ENCODE measurements at places on chromosomes 12 and 14.

GRCh38 chr12:27185234-27186021 lies 58.7 kb upstream of the STK38L start:
- DNase-seq: no peak

DNA sequence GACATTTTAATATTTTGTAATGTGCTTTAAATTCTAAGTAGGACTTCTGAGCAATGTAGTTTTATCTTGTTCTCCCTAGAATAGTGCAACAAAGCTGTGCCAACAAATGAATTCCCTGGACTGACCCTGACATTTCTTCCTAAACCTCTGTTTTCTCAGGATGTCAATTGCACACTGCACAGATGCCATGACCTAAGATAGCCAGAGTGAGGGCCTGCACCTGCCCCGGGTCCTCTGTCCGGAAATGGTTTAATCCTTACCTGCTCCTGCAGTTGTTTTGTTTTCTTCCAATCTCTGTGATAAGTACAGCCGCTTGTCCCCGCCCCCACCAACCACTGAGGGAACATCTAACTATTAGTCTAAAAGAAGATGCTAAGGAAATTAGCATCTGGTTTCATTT lies 831.5 kb downstream of the GALC start:
- no peak for DNase-seq

DNA sequence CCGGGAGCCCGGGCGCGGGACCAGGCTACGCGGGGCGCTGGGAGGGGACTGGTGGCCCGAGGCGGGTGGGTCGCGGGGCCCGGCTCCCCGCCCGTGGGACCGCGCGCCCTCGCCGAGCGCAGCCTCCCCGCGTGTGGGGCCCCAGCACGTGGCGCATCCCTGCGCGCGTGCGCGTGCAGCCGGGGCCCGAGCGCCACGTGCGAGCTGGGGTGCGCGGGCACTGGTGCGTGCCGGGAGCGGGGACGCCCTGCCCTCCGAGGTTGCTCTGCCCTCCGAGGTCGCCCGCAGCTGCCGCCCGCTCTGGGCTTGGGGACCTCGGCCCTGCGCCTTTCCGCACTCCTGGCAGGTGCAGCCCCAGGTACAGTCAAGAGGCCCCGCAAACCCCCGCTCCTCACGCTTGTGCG lies 365 bp upstream of the CCDC88C start:
- no peak for DNase-seq

DNA sequence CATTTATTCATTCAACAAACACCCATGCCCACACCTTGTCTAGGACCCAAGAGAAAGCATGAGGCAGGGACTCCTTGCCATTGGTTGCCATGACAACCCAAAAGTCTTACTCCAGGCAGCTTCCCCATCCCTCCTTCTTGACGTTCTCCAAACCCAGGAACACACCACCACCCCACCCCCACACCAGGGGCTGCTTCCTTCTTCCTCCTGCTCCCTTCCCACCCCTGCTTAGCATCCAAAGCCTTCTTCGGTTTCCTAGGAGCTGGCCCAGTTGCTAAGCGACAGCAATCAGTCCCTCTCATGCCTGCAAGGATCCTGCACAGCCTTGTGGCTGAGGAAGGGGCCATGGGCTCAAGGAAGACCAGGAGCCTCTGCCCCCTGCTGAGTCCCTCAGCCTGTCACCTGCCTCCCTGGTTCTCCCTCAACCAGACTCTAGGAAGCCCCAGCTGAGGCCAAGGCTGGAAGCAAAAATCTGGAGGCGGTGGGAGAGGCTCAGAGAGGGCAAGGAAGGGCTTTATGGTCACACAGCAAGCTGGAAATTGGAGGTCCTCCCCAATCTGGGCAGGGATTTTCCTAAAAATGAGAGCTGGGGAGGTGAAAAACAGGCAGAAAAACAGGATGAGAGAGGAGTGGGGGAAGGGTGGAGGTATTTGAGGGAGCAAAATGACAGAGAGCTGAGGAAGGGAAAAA lies 15.4 kb downstream of the RASAL1 start:
- DNase-seq: no peak

DNA sequence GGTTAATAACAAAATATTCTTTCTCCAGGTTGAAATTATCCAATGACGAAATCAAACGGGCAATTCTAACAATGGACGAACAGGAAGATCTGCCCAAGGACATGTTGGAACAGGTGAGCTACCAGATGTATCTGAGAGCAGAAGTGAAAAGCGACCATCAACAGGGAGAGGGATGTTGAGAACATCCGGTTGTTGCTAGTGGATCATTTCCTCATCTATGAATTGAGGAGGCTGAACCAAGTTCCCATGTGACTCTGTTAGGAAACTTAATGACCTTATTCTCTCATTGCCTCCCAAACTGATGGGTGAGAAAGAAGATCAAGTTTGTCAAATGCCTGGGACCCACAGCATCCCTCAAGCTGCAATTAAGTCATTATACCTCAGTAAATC lies 117.7 kb downstream of the GPR135 start:
- DNase-seq: no peak

DNA sequence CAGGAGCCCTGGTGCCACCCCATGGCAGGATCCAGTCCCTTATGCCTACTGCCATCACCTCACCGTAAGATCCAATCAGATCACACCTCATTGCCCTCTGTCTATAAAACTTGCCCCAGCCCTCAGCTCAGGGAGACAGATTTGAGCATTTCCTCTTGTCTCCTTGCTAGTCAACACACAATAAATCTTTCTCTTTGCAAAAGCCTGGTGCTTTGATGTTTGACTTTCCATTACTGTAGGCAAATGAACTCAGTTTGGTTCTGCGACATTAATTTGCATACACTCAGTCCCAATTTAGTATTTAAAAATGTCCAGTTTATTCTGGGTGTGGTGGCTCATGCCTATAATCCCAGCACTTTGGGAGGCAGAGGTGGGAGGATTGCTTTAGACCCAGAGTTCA lies 188.4 kb downstream of the AEBP2 start:
- no peak for DNase-seq

- no peak for DNase-seq
Observed at GRCh38 chr14:75979071-75979571, 2.7 kb downstream of the TGFB3 start.

DNA sequence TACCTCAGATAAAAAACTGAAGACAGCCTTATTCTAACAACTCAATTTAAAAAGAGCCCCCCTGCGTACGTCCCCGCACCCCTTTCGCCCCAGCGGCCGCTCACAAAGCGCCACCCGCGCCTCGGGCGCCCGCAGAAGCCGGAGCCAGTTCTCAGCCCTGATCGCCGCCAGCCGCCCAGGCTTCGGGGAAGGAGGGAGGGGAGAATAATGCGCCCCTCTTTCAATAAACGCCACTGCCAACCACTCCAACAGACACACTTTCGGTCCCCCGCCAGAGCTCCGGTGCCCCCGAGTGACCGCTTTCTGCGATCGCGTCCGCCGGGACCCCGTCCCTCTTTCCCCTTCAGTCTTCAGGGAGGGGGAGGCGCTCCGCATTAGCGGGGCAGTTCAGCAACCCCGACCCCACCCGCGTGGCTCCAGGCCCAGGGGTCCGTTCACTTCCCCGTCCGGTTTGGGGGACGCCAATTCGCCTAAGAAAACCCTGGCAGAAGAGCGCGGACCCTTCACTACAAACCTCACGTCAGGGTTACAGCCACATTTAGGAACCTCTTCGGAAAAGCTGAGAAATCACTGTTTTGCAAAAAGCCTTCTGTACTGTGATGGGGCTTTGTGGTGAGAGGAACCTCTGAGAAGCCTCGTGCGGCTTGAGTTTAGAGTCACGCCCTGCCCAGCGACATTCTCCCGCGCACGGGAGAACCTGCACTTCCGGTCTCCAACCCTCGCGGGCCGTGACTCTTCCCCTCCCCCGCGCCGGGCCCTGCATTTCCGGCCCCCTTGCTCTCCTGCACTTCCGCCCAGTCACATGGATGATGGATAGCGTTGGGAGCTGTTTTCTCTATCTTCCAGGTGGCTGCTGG lies 18.7 kb downstream of the FOXG1 start:
- DNase-seq: no peak

- DNase-seq: no peak
Observed at GRCh38 chr12:124582108-124582424, 14.7 kb upstream of the NCOR2 start.

DNA sequence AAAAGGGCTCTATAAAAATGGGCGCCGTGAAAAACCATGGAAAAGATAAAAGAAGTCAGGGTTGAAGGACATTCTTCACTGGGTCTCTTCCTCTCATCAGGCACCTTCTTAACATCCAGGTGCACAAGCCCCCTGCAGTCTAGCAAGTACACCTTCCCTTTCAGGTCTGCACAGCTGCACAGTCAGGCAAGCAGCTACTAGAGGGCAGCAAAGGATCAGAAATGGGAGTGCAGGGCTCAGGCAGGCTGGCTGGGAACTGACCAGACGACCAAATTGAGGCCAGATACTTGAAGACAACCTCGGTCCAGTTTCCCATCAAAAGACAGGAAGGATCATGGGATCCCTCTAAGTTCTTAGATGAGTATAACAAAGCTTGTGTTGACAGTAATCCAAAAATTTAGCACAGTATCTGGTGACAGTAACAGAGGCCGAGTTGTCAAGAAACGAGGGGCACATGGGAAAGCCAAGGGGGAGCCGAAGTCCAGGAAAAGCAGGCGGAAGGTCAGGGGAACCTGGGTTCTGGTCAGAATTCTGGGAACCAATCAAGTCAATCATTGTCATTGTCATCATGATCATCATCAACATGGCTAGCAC lies 10.1 kb upstream of the GRIP1 start:
- no peak for DNase-seq

DNA sequence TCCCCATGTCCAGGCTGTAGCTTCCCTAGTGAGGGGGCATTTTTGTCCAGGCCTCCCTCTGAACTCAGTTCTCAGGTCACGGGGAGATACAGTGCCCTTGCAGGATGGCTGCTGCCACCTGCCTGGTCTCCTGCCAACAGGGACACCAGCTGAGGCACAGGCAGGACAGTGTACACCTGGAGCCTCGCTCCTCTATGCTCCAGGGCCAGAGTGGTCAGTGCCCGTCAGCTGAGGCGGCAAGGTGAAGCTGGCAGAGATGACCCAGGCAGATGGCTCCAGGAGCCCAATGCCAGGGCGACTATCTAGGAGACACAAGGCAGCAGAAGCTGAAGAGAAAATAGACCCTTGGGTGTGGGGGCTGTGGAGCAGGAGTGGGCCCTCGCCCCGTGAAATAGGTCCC lies 12.6 kb downstream of the TUBA1C start:
- no peak for DNase-seq

- no peak for DNase-seq
Observed at GRCh38 chr14:54715239-54715638, 148.3 kb downstream of the SAMD4A start.

GRCh38 chr12:116642106-116642505 lies 82.9 kb downstream of the MAP1LC3B2 start:
- DNase-seq: no peak

DNA sequence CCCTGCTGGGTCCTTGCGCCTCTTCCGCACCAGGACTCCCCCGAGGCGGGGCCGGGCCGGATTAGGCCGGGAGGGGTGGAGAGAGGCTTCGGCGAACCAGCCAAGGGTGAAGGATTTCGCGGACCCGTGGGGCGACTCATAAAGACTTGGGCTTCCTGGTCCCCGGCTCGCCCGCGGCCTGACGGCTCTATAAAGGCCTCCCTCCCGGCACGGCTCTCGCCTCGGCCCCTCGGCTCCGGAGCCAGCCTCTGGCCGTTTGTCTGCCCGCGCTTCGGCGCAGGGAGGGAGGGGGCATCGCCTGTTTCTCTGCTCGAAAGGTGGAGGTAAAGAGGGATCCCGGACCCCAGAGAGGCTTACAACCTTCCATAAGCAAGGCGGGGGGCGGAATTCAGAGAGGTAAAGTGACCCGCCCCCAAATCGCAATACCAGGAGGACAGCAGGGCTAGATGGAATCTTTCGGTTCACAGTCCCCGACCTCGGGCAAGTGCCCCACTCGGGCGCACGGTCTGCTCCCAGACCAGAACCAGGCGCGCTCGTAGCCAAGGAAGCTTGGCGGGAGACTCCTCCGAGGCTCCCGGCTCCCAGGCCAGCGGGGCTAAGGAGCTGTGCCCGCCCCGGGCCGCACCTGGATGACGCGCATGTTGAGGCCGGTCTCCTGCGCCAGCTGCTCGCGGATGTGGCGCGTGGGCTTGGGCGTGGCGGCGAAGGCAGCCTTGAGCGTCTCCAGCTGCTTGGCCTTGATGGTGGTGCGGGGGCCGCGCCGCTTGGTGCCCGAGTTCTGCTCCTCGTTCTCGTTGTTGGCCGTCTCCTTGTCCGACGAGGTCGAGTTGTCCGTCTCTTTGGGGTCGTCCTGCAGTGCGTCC lies 3.9 kb downstream of the LHX5 start:
- no peak for DNase-seq

GRCh38 chr14:101073598-101073965 lies 170.1 kb upstream of the RTL1 start:
- DNase-seq: no peak

- no peak for DNase-seq
Observed at GRCh38 chr12:66697404-66697803, 18.5 kb upstream of the GRIP1 start.

DNA sequence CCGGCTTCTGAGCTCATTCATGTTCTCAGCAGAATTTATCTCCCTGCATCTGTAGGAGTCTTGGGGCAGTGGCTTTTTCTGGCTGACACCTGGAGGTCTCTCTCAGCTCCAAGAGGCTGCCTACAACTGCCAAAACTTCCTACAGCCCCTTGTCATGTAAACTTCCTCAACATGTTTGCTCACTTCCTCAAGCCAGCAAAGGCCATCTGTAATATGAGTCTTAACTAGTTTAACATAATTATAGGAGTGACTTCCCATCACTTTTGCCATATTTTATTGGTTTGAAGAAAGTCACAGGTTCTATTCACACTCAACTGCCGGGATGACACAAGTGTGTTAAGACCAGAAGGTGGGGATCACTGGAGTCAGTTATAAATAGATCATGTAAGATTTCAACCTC lies 194.0 kb downstream of the VRK1 start:
- no peak for DNase-seq

GRCh38 chr12:15545334-15545733 lies 223.0 kb downstream of the PTPRO start:
- no peak for DNase-seq

- DNase-seq: no peak
Observed at GRCh38 chr12:17016116-17016864, 410.3 kb upstream of the LMO3 start.

DNA sequence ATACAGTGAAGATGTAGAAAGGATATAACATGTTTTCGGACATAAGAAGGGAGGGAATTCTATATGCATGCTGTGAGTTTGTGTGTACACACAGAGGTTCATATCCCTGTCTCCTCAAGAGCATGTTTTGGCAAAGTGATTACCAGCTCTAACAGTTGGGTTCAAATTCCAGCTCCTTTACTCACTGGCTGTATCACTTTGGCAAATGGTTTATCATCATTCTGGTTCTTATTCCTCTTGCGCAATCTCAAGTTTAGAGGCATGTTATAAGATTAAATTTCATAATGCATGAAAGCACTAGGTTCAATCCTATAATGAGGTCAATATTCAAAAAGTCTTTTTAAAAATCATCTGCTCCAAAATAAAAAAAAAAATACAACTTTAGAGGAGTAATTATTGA lies 107.7 kb upstream of the LRFN5 start:
- DNase-seq: no peak
